GM23338 (cell line): ENCODE measurements at places on chromosomes 2 and 18. TPM values are rescaled to one million over a fixed set of nuclear protein-coding genes. Genes with fewer than 3 reads are reported as not detected.

- H3K36me3 ChIP-seq, result no peaks in the 10 kb centered on the region
- no peaks in the 10 kb centered on the region for H3K27me3 ChIP-seq
- peaks cover 13% of the 10 kb centered on the region for H3K4me1 ChIP-seq
- peak; percentile 68 for DNase-seq
- H3K27ac ChIP-seq, result no peak overlapping the region
Observed at GRCh38 chr2:205715831-205716525, 33.7 kb downstream of the NRP2 start.

GRCh38 chr2:143128681-143129580, at the start of gene ARHGAP15:
ARHGAP15 (plus strand) TSS chr2:143129419.
- no peaks in the 10 kb centered on the region for H3K4me1 ChIP-seq
- no peaks in the 10 kb centered on the region for H3K27me3 ChIP-seq
- H3K36me3 ChIP-seq, result no peaks in the 10 kb centered on the region
- no peak within 1 kb of the TSS for H3K4me3 ChIP-seq
- H3K27ac ChIP-seq, result no peak within 1 kb of the TSS
- DNase-seq, result no peak

GRCh38 chr2:234881413-234882241, 70.2 kb upstream of the SH3BP4 start:
- DNase-seq, result peak; percentile 94
- H3K4me1 ChIP-seq, result peaks cover 11% of the 10 kb centered on the region
- H3K4me3 ChIP-seq, result no peak overlapping the region
- no peaks in the 10 kb centered on the region for H3K27me3 ChIP-seq
- H3K27ac ChIP-seq, result no peak overlapping the region

Gene C2orf78
- 0.14 TPM in 1 of 2 replicates, not detected in the other for total RNA-seq

Gene TXNL1
- total RNA-seq, result 73.6 and 84.0 TPM in 2 replicates

- no peaks in the 10 kb centered on the region; the same call in 1 of the 2 replicates for H3K36me3 ChIP-seq
- H3K4me3 ChIP-seq, result no peak overlapping the region
- peaks cover 12% of the 10 kb centered on the region; the same call in 1 of the 2 replicates for H3K4me1 ChIP-seq
- no peak for DNase-seq
- no peak overlapping the region for H3K27ac ChIP-seq
Observed at GRCh38 chr2:101613056-101613704, 84.3 kb upstream of the MAP4K4 start.

GRCh38 chr2:71897137-71897480, 250.6 kb downstream of the CYP26B1 start:
- H3K27me3 ChIP-seq, result no peaks in the 10 kb centered on the region
- no peak for DNase-seq
- no peaks in the 10 kb centered on the region for H3K36me3 ChIP-seq
- H3K27ac ChIP-seq, result no peak overlapping the region
- no peaks in the 10 kb centered on the region for H3K4me1 ChIP-seq

DNA sequence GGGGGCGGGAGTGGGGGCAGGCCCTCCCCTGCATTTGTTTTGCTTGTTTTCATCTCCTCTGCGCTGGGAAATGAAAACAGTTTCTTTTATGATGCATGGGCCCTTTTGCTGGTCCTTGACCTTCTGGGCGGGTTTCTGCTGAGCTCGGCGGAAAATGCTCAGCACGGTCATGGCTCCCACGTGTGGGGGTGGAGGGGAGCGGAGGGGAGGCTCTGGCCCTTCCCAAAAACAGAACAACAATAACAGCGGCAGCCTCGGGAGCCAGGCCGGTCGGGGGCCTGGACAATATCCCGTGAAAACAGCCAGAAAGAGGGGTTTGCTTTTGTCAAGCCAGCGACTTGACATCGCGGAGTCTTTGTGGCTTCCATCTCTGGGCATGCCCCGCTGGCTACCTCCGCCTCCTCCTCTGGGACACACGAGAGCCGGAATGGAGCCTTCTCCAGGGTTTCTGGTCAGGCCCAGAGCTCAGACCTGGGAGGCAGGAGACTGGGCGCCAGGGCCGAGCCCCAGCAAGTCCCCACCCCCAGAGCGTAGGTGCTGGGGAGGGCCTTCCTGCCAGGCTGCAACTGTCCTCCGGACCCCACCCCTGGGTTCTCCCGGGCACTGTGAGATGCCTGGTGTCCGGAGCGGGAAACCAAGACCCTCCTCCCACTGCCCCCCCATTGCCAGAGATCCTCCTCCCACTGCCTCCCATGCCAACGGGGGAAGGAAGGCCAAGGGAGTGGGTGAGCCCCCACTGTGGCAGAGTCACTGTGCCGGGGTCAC, 35.9 kb upstream of the SNED1 start:
- no peaks in the 10 kb centered on the region for H3K36me3 ChIP-seq
- DNase-seq, result peak; percentile 31
- no peaks in the 10 kb centered on the region for H3K4me1 ChIP-seq
- no peaks in the 10 kb centered on the region for H3K27me3 ChIP-seq
- no peak overlapping the region for H3K4me3 ChIP-seq
